ENCODE measurements at places on chromosomes 2 and 18.

DNA sequence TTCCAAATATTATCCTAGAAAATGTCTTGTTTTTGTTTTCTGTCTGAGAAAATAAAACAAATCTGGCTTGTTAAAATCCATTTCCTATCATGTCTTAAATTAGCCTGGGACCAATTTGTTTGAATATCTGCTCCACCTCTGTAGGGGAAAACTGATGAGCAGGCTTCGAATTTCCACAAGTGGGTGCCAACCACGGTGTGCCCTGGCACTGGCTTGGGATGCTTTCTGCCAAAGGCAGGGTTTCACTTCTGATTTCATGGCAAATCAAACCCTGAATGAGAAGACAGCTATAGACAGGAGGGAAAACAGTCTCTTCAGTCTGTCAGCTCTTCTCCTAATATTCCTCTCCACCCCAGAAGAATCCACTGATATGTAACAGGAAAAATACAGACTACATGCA, 33.7 kb upstream of the STAT4 start:
- no peak for DNase-seq

GRCh38 chr18:23143016-23143814, 7.9 kb downstream of the CABLES1 start:
- DNase-seq = no peak

DNA sequence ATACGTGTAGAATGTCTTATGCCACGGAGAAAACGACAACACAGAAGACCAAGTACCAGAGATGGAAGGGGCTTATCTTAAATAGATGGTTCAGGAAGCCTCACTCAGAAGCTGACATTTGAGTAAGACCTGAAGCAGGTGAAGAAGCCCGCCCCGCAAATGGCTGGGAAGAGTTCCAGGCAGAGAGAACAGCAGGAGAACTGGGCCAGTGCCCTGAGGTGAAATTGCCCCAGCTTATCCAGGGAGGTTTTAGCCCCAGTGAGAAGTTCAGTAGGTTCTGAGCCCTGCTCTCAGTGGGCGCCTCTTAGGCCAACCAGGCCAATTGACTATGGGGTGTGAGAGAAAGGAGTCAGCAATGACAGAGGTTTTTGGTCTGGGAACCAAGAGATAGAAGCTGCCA, 166.1 kb upstream of the FOSL2 start:
- DNase-seq = no peak

- DNase-seq = no peak
Observed at GRCh38 chr18:34999756-35000289, 41.4 kb upstream of the MAPRE2 start.

DNA sequence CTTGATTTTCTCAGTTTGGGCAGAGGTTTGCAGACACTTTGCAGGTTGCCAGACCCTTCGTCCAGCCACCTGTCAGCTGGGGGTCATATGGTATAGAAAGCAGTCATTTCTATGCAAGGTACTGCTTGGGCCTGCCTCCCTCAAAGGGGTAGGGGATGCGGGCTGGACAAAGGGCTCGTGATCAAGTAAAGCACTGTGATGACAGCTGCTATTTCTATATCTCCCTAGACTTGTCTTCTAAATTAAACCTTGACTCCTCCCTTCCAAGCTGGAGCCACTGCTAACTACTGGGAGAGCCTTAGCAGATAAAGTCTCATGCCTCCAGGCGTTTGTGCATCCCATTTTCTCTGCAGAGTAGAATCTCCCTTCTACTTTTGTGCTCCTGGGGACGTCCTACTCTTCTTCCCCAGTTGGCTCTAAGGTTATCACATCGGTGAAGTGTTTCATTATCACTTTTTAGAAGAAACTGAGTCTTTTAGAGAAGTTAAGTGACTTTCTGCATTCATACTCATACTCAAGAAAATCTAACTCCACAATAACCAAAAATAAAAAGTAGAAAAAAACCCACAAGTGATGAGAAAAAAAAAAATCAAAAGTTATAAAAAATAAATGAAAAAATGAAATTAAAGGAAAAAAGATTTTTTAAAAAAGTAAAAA, 710 bp upstream of the XRCC5 start:
- DNase-seq = no peak

Data from CD4-positive, alpha-beta memory T cell (primary cell).